ENCODE measurements at places on chromosomes 2 and 18.

- no peak for DNase-seq
These were observed 92.6 kb downstream of the UPP2 start for GRCh38 chr2:158194229-158194628.

- DNase-seq: peak; percentile 48
These were observed 88.3 kb downstream of the ETAA1 start for GRCh38 chr2:67485431-67485830.

- no peak for DNase-seq
These were observed 274.4 kb downstream of the LRP1B start for GRCh38 chr2:141856215-141856919.

DNA sequence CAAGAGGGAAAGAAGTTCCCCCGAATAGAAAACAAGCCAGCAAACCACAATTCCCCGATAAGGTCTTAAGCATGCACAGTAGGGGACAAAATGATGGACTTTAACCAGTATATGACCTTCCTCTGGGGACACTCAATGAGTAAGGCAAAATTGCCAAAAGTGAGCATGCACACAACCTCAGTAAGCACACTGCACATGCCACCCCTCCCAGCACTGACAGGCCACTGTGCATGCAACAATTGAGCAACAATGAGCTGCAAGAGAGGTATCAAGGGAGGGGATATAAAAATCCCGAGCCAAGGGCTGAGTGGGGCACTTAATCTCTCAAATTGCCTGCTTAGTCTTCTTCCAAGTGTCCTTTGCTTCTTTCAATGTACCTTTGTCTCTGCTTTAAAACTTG is 935.8 kb upstream of the SLC39A10 start:
- no peak for DNase-seq

DNA sequence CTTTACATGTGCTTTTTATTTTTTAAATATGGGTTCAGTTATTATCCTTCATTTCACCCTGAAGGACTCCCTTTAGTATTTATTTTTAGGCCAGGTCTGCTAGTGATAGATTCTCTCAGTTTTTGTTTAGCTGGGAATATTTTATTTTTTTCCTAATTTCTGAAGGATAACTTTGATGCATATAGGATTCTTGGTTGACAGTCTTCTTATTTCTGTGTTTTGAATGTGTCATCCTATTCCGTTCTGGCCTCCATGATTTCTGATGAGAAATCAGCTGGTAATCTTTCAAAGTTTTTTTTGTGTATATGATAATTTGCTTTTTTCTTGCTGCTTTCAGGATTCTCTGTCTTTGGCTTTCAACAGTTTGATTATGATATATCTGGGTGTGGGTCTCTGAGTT is 35.4 kb downstream of the TMEM178A start:
- DNase-seq: no peak

DNA sequence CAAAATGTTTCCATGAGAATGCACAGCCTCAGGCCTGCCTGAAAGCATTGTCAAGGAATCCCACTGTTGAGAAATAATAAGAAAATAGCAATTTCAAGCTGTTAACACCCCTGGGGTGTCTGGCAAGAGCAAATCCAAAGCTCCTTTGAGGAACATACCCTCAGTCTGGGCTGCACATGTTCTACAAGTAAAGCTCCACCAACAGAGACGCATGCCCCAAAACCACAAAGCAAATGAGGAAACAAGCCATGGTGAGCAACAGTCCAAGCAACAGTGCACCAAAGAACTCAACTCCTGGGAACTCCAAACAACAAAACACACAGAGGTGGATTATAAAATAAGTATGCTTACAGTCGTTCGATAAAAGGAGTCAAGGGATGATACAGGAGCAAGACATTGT is 40.3 kb downstream of the CYP27C1 start:
- peak; percentile 68 for DNase-seq

DNA sequence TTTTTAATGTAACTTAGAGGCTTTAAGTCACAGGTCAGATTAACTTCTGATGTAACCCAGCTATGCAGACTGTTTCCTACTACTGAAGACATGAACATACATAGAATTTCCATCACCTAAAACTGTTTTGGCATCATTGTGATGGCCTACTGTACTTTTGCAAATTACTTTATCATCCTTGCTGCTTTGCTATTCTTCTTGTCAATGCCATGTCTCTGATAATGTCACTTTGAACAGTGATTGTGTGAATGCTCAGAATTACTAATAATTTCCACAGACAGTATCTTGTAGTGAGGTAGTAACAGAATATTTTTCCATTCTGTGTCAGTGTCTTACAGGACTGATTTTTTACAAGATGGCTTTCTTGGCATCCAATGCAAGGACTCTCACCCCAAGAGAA is 663.5 kb downstream of the DPP10 start:
- DNase-seq: no peak

DNA sequence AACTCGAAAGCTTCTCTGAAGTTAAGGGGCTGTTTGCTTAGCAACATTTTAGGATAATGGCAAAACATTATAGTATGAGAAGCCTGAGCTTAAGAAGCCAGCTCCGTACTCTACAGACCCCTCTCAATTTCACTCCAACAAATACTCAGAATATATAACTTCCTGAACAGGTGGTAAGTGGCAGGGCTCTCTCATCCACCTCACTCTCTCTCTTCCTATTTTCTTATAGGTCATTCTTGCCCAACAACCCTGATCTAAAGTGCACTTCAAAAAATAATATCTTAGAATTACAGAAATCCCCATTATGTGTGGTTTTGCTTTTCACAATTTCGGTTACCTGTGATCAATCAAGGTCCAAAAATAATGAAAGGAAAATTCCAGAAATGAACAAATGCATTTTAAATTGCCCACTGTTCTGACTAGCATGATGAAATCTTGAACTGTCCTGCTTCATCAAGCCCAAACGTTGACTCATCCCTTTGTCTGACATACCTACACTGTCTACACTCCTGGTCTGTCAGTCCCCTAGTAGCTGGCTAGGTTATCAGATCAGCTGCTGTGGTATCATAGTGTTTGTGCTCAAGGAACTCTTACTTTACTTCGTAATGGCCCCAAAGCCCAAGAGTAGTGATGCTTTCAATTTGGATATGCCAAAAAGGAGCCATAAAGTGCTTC is 122.8 kb upstream of the COL5A2 start:
- DNase-seq: no peak

DNA sequence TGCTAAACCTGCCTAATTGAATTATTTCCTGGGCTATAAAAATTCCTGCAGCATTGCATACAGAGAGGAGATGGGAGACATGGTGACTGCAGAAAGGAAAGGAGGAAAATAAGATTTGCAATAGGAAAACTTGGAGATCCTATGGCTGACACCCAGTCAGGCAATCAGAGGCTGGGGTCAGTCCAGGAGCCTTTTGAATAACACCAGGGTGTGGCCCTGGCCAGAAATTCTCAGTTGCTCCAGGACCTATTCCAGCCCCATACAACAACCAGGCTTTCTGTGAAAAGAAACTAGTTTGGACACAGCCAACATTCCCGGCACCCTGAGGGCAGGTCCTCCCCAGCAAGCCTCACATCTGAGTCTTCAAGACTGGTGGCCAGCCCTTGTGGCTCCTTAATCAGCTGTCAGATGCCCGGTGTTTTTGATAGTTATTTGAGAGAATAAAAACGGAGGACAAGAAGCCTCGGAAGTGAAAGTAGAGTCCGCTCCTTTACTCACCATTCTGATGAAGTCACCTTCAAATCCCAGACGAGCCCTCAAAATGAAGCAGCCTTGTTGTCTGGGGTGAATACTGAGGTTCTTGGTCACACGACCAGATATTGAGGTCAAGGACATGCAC is 31.1 kb upstream of the GMCL1 start:
- peak; percentile 48 for DNase-seq

DNA sequence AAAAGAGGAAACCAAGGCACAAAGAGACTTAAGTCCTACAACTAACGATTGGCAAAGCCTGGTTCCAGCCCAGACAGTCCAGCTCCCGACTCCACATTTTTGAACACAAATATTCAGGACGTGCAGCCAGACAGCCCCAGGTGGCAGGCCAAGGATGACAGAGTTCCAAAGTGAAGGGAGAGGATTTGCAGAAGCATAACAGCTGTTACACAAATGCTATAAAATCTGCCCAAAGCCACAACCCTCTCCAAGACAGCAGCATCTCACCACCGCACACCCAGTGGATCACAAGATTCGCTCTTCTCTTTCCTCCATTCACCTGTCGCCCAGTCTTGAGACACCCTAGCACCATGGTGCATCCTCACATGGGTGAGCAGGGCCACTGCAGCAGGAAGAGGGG is 227.1 kb upstream of the ID2 start:
- no peak for DNase-seq

GRCh38 chr18:51371929-51372328 is 174.4 kb upstream of the MEX3C start:
- no peak for DNase-seq

GRCh38 chr2:156319811-156320485 is 12.6 kb downstream of the NR4A2 start:
- peak; percentile 74 for DNase-seq

DNA sequence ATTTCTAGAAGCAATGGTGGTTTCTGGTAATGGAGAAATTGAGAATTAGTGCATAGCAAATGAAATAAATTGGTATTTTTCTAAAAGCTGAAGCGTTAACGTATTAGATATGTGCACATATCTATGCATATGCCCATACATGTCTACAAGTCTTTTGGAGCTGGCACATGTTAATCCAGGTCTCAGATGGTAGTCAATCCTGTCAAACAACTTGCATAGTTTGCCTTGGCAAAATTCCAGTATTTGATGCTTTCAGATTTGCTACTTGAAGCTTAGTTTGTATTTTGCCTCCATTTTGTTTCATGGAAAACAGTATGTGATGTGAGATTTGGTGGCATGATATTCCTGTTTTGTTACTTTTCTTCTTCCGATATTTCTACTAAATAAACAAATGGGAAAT is 304.6 kb downstream of the PARD3B start:
- DNase-seq: no peak

DNA sequence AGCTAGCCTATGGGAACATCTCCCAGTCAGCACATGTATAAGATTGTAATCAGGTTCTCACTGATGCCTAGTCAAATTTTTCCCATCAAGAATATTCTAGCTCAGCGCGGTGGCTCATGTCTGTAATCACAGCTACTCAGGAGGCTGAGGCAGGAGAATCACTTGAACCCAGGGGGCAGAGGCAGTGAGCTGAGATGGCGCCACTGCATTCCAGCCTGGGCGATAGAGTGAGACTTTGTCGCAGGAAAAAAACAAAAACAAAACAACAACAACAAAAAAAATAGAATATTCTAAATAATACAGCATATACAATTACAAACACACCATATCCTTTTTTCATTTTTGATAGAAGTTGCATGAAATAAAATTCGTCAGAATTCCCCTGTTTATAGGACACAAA is 67.5 kb upstream of the MYCN start:
- no peak for DNase-seq

DNA sequence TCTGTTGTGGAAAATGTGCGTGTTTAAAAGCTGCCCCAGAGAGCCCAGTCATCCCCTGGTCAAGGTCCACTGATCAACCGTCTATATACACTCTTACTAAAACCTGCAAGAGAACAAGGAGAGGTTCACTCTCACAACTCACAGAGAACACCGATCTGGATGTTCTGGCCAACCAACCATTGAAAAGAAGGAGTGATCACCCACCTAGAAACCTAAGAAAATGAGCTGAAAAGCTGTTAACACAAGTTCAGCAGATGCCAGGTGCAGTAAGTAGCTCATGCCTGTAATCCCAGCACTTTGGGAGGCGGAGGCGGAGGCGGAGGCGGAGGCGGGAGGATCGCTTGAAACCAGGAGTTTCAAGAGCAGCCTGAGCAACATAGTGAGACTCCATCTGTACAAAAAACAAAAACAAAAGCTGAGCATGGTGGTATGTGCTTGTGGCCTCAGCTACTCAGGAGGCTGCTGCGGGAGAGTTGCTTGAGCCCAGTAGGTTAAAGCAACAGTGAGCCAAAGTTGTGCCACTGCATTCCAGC is 14.5 kb downstream of the ATG16L1 start:
- no peak for DNase-seq

GRCh38 chr18:49251451-49251850 is 209.0 kb downstream of the DYM start:
- no peak for DNase-seq

DNA sequence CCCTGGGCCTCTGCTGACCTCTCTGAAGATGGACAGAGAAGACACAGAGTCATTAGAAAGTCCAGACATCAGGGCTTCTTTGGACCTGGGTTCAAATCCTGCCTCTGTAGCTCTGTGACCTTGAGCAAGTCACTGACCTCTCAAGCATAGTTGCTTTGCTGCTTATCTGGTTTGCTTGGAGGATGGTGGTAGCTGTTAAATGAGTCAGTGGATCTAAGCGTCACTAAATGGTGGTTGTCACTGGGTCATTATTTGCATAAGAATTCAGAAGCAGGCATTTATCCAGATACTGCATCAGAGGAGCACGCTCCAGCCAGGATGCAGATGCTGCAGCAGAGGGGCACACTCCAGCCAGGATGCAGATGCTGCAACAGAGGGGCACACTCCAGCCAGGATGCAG is 229.2 kb downstream of the GLI2 start:
- DNase-seq: no peak

DNA sequence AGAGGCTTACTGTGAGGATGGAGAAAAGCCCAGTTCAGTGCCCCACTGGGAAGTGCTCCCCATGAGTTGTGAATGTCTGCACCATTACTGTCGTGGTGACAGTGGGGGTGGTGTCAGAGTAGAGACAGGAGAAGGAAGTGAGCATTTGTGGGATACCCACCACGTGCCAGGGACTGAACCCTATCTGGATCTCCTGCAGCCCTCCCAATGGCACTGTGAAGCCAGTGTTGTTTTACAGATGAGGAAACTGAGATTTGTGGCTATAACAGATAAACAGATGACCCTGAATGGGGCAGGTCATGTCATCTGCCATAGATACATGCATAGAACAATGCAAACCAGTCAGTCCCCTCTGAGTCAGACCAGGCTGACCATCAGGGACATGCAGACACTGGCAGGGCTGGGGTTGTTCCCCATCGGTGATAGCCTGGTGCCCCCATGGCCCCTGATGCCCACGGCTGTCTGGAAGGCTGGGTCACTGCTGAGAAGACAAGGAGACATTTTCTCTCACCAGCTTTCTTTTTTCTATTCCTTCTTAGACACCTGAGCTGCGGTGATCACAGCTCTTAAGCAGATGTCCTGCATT is 60.8 kb downstream of the EMILIN2 start:
- no peak for DNase-seq

DNA sequence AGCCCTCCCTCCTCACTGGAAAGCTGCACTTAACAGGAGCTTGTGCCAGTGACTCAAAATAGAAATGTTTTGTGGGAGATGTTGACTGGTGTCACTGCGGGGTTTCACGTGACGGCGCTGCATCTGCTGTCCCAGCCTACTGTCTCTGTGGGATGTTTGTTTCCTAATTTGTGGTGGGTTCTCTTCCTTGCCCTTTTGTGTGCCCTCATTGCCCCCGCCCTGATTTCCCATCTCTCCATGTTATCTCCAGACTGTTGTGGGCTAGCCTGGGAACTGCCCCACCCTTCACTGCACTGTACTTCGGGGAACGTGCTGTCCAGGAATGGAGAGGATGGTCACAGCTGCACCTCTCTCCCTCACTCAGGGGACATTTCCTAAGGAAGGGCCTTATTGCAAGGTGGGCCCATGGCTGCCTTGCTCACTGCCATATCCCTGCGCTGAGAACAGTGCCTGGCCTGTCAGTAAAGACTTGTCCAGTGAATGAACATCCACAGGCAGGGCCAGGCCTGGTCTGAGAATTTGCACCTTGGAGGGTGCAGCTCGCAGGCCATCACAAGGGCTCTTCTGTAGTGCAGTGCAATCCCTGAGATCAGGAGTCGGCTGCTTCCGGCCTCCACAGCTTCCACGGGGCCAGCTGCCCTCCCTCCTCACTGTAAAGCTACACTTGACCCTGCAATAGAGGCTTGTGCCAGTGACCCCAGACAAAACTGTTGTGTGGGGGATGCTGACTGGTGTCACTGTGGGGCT is 18.1 kb downstream of the ZAP70 start:
- no peak for DNase-seq

GRCh38 chr2:37730037-37730818 is 58.8 kb upstream of the CDC42EP3 start:
- DNase-seq: no peak
